RWPE2 (cell line): ENCODE measurements at places on chromosomes 2 and 18.

GRCh38 chr18:35368595-35368994, 8.5 kb downstream of the ZNF396 start:
- H3K27me3 ChIP-seq: no peaks in the 10 kb centered on the region
- no peak for DNase-seq

DNA sequence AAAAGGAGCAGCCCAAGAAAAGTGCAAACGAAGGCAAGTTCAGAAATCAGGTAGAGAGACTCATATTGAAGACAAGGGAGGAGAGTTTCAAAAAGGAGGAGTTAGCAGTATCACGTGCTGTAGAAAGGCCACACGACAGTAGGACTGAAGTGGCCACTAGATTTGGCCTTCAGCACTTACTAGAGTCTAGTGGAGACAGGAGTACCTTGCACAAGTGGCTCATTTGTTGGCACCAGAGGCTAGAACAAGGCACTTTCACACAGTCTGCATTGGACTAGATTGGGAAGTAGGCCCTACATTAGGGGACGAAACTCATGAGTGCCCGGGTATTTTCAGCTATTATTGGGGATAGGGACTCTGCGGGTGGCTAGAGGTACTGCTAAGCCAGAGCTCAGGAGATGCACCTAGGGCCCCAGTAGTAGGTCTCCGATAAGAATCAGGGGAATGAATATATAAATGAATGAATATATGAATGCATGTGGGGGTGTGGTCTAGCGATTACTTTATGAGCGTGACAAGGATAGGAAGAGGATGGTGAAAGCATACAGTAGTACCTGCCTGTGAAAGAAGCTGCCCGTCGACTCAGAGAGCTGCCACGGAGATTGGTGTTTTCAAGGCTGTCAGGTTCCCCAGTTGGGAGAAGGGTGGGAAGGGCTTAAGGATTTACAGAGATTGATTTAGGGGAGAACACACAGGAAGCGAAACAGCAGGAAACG, 1.4 kb upstream of the NCOA1 start:
- no peak overlapping the region for H3K4me3 ChIP-seq
- H3K27me3 ChIP-seq: no peaks in the 10 kb centered on the region
- no peak overlapping the region for H3K27ac ChIP-seq
- DNase-seq: no peak
- no peaks in the 10 kb centered on the region for H3K4me1 ChIP-seq
- no peaks in the 10 kb centered on the region for H3K36me3 ChIP-seq

- H3K27ac ChIP-seq: no peak overlapping the region
- H3K4me1 ChIP-seq: peaks cover 9% of the 10 kb centered on the region
- no peak for DNase-seq
Measured at GRCh38 chr2:98121149-98121548, 34.2 kb downstream of the VWA3B start.

DNA sequence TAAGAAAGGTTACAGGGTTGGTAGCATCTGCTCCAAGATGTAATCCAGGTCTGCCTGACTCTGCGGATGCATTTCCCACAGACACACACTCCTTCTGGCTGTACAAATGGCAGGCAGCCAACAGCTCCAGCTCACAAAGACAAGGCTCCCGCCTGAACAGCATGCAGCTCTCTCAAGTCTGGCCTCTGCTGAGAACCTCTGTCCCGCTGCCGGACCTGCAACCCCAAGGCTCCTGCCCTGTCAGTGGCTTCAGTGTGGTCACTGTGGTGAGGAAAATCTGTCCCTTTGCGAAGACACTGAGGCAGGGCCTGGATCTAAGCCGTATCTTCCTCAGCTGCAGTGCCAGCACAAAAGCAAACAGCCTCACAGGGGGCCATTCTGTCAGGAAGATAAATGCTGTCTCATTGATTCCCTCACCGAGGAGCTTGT, 469.3 kb upstream of the MEX3C start:
- H3K4me3 ChIP-seq: no peak overlapping the region
- H3K27ac ChIP-seq: no peak overlapping the region
- no peaks in the 10 kb centered on the region for H3K36me3 ChIP-seq
- H3K27me3 ChIP-seq: no peaks in the 10 kb centered on the region
- no peaks in the 10 kb centered on the region for H3K4me1 ChIP-seq

- no peak overlapping the region for H3K27ac ChIP-seq
- no peaks in the 10 kb centered on the region for H3K27me3 ChIP-seq
- no peaks in the 10 kb centered on the region for H3K36me3 ChIP-seq
- no peak overlapping the region for H3K4me3 ChIP-seq
- H3K4me1 ChIP-seq: peaks cover 14% of the 10 kb centered on the region
Measured at GRCh38 chr2:118993392-118993752, 51.4 kb downstream of the MARCO start.

- H3K27ac ChIP-seq: peak overlapping the region; percentile 99
- H3K27me3 ChIP-seq: no peaks in the 10 kb centered on the region
- H3K4me3 ChIP-seq: no peak overlapping the region
- DNase-seq: no peak
- no peaks in the 10 kb centered on the region for H3K36me3 ChIP-seq
Measured at GRCh38 chr2:43075811-43076585, 150.4 kb downstream of the ZFP36L2 start.

- no peak for DNase-seq
- peak overlapping the region; percentile 51 for H3K27ac ChIP-seq
- H3K4me3 ChIP-seq: no peak overlapping the region
- H3K36me3 ChIP-seq: 0 out of 2 replicates have a peak, but pooled peaks cover 3% of the 10 kb centered on the region
Measured at GRCh38 chr2:190470256-190470826, 62.2 kb downstream of the MFSD6 start.

DNA sequence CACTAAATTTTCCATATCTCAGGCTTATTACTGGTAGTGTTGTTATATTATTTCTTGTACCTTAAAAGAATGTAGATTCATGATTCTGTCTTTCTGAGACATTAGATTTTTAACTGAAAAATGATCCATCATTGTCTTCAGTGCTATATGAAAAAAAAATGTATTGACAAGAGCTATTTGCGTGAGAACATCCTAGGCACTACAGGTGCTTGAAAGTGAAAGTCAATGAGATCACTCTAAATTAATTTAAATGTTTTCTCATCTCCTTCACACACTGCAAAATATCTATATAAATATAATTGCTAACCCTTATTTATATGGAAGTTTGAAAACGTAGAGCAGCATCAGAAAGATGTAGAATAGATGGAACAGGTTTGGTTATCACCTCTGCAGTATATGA, 684.6 kb downstream of the TRIB2 start:
- no peaks in the 10 kb centered on the region for H3K27me3 ChIP-seq
- H3K4me3 ChIP-seq: no peak overlapping the region
- DNase-seq: no peak
- no peaks in the 10 kb centered on the region for H3K4me1 ChIP-seq
- no peak overlapping the region for H3K27ac ChIP-seq

GRCh38 chr2:164846276-164846675, 4.7 kb upstream of the COBLL1 start:
- DNase-seq: no peak
- H3K27me3 ChIP-seq: no peaks in the 10 kb centered on the region
- no peak overlapping the region for H3K4me3 ChIP-seq

DNA sequence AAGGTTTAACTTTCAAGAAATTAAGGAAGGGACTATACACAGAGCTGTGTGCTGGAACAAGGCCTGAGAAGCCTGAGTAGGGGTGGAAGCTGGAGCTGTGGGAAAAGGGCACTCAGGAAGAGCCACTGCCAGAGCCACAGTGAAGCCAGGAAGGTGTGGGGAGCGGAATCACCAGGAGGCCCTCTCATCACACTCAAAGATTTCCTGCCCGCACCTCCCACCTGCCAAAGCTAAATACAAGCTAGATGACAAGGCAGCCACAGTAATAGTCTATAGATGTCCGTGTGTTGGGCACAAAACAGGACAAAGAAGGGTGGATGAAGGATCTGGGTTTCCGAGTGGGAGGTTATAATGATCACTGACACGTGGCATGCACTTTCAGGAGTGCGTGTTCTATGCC, 126.0 kb downstream of the ZNF532 start:
- H3K36me3 ChIP-seq: no peaks in the 10 kb centered on the region
- H3K4me1 ChIP-seq: peaks cover 34% of the 10 kb centered on the region
- DNase-seq: no peak
- H3K4me3 ChIP-seq: no peak overlapping the region
- no peaks in the 10 kb centered on the region for H3K27me3 ChIP-seq
- H3K27ac ChIP-seq: peak overlapping the region; percentile 88

DNA sequence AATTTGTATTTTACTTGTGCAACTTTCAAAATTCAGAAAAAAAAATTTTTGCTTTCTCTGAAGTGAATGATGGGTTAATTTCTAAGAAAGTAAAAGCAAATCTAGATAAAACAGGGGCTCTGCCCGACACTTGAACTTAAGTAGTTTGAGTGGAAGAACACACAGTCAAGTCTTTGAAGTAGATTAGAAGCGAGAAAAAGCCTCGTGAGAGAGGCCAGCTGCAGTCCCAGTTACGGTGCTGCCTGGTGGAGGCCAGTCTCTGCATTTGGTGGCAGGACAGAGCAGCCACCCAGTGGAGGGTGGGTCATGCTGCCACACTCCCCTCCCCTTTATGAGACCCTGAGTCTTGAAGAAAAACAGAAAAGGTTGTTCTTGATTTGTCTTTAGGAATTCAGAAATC, 81.8 kb downstream of the INPP5D start:
- peaks cover 6% of the 10 kb centered on the region for H3K36me3 ChIP-seq
- no peak for DNase-seq
- no peaks in the 10 kb centered on the region for H3K27me3 ChIP-seq
- no peak overlapping the region for H3K4me3 ChIP-seq
- peaks cover 5% of the 10 kb centered on the region for H3K4me1 ChIP-seq

DNA sequence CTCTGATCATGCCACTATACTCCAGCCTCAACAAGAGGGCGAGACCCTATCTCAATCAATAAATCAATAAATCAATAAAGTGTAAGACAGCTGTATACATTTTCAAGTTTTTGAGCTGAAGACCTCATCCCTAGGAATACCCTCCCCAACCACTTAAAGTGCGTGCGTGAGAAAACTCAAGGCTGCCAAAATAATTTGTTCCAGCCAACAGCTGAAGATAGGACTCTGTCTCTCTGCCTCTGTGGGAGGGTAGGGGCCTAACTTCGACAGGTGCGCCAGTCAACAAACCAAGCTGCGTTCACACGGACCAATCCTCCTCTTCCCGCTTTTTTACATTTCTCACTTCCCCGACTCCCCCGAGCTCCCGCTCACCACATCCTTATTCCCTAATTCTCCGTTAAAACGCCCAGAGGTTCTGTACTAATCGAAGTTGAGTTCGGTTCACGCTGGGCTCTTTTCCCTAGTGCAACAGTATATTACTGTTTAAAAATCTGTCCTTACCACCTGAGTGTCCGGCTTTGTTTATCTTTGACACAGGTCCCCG, 618 bp downstream of the POLR2D start:
- H3K27ac ChIP-seq: peak overlapping the region; percentile 36
- H3K36me3 ChIP-seq: peaks cover 12% of the 10 kb centered on the region
- H3K4me1 ChIP-seq: peaks cover 10% of the 10 kb centered on the region
- DNase-seq: no peak
- H3K27me3 ChIP-seq: no peaks in the 10 kb centered on the region

GRCh38 chr2:171159372-171160118, 1.1 kb downstream of the TLK1 start:
- peaks cover 13% of the 10 kb centered on the region for H3K4me1 ChIP-seq
- peak overlapping the region; percentile 64 for H3K4me3 ChIP-seq
- no peaks in the 10 kb centered on the region for H3K36me3 ChIP-seq
- H3K27me3 ChIP-seq: no peaks in the 10 kb centered on the region

GRCh38 chr2:3523551-3524041, 4.3 kb upstream of the ADI1 start:
- no peaks in the 10 kb centered on the region for H3K4me1 ChIP-seq
- no peak overlapping the region for H3K4me3 ChIP-seq
- no peaks in the 10 kb centered on the region for H3K36me3 ChIP-seq
- H3K27me3 ChIP-seq: no peaks in the 10 kb centered on the region
- no peak overlapping the region for H3K27ac ChIP-seq

DNA sequence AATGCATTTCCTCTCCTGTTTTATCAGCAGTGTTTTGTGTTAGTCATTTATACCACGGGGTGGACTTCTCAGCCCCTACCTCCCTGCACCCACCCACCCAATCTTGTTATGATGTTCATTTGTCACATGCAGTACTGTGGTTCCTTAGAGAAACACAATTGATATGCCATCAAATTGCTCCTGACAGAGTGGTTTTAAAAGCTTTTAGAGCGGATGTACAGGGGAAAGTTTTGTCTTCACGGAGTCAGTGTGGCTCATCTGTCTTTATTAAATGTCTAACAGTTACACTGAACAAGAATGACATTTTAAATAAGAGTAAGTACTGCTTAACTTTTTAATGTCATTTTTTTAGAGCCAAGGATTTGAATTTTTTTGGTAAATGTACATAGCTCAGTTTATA, 156.9 kb downstream of the LRRTM1 start:
- H3K4me3 ChIP-seq: no peak overlapping the region
- no peak for DNase-seq
- H3K27me3 ChIP-seq: no peaks in the 10 kb centered on the region

- DNase-seq: no peak
- H3K27ac ChIP-seq: no peak overlapping the region
- no peak overlapping the region for H3K4me3 ChIP-seq
Measured at GRCh38 chr2:27996156-27996922, 105.8 kb downstream of the BABAM2 start.

DNA sequence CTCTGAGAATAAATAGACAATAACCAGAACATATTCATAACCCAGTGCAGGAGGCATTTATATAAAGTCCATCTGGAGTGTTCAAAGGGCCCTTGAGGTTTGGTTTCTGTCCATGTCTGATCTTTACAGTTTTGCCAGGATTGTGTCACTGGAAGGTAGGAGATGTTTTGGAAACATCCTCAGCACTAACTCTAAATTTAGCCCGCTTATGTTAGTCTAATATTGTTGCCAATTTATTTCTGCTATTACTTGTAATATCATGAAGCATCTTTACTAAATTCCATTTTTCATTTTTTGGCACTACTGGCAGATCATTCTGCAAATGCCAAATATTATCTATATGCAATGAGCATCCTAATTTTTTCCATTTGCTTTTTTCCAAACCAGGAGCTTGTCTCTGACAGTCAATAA, 22.4 kb upstream of the REV1 start:
- no peaks in the 10 kb centered on the region for H3K36me3 ChIP-seq
- H3K4me3 ChIP-seq: no peak overlapping the region
- H3K27ac ChIP-seq: no peak overlapping the region
- no peaks in the 10 kb centered on the region for H3K4me1 ChIP-seq
